Activated CD4-positive, alpha-beta T cell treated with anti-CD3 and anti-CD28 coated beads for 4 hours (primary cell): ENCODE measurements at places on chromosomes 3 and 15.

DNA sequence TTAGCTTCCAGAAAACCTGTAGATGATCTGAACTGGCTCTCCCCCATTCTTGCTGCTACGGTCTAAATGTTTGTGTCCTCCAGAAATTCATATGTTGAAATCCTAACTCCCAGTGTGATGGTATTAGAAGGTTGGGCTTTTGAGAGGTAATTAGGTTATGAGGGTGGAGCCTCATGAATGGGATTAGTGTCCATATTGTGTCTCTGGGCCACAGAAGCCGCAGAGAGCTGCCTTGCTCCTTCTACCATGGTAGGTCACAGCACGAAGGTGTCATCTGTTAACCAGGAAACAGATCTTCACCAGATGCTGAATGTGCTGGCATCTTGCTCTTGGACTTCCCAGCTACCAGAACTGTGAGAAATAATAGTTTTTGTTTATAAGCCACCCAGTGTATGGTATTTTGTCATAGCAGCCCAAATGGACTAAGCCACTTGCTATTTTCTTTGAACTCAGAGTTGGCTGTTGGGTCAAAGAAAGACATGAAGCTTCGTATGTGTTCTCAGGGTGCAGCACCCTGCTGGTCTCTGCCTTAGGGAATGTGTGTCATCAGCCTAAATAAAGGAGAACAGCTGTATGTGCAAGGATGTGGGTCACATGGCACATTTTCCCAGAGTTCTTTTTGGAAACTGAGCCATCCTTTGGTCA, 317.5 kb upstream of the SLCO3A1 start:
- DNase-seq: no peak

DNA sequence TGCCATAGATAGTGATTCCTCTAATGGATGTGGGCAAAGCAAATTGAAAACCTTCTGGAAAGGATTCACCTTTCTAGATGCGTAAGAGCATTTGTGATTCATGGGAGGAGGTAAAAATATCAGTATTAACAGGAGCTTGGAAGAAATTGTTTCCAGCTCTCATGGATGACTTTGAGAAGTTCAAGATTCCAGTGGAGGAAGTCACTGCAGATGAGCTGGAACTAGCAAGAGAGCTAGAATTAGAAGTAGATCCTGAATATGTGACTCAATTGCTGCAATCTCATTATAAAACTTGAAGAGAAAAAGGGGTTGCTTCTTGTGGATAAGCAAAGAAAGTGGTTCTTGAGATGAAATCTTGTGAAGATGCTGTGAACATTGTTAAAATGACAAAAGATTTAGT, 88.0 kb upstream of the ACKR4 start:
- DNase-seq: no peak

DNA sequence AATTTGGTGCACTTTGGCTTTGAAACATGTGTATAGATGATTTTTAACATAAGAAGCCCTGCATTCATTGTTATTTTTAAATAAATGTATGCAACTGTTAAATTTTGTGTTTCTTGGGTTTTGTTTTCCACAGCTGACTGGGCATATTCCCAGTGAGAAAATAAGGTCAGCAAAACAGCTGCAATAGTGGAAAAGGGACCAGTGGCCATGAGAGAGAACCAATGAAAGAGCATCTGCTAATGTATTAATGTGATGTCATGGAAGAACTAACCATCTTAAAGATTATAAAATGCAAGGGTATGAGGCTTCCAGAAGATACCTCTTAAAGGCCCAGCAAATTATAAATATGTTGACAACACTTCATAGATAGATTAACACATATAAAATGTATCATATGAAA, 31.0 kb upstream of the KBTBD12 start:
- no peak for DNase-seq

- no peak for DNase-seq
Measured at GRCh38 chr3:47741925-47742324, 39.8 kb downstream of the SMARCC1 start.

- no peak for DNase-seq
Measured at GRCh38 chr3:31486865-31487533, 45.7 kb upstream of the STT3B start.

DNA sequence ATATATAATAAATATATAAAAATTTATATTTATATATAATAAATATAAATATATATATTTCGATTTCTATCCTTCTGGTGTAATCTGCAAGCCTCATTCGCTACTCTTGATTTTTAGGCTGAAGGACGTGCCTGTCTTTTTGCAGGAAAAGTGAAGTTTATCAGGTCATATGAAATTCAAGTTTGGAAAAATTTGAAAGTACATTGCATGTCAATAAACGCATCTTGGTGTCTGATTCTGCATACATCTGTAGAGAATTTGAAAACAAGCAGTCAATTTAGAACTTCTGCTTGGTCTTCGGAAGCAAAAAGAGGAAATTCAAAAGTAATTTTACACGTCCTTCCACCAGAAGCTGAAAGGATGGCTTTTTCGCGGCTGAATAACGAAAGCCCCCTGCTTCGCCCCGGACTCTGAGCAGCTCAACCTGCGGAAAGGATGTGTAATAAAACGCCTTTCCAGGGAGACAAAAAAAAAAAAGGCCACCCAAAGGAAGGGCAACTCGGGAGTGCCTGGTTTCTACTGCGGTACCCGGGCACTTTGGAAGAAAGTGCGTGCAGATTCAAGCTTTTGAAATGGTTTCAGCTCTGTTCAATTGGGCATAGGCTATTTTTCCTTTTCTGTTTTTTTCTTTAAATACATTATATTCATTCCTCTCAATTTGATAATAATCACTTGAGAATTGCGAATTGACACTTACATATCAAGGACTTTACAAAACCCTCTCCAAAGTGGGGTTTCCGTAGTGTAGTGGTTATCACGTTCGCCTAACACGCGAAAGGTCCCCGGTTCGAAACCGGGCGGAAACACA, 1.5 kb upstream of the MYNN start:
- peak; percentile 69 for DNase-seq
